T-helper 9 cell (primary cell): ENCODE measurements at places on chromosomes 4 and X.

GRCh38 chr4:171896426-171896825 is 83.2 kb downstream of the GALNTL6 start:
- no peak for DNase-seq

GRCh38 chr4:150173432-150173861 is 95.2 kb downstream of the DCLK2 start:
- no peak for DNase-seq

GRCh38 chr4:41652971-41653370 is 95.6 kb downstream of the PHOX2B start:
- DNase-seq, result no peak

DNA sequence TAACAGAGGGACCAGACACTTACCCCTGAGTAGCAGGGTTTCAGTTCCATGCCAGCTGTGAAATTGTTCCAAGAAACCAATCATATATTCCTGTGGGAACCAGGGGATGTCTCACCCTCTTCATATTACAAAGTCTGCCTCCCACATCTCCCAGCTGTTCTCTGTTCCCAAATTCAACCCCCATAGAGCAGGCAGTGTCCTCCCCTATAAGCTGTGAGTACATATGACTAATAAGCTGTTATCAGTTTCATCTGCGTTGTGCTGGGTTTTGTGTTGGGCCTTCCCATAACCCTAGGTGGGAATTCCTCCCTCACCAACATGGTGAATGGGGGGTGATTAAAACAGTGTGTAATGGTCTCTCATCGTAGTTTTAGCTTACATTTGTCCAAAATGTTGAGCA is 41.0 kb downstream of the CEP44 start:
- no peak for DNase-seq

DNA sequence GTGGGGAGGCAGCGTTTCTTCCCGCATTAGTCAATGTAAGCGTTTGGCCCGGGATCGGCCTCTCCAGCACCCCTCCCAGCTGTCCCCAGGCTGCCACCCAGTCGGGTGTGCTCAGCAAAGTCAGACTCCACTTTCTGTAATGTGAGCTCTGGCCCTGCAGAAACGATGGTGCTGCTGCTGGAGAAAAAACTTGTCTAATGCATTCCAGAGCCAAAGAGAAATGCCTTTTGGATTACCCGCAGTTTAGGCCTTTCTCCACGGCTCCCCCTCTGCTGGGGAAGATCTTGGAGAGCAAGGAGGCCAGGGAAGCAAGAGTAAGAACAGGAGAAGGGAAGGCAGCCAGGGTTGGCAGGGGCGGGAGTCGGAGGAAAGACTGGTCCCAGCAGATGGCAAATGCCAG is 55.2 kb downstream of the ELF4 start:
- DNase-seq, result no peak

DNA sequence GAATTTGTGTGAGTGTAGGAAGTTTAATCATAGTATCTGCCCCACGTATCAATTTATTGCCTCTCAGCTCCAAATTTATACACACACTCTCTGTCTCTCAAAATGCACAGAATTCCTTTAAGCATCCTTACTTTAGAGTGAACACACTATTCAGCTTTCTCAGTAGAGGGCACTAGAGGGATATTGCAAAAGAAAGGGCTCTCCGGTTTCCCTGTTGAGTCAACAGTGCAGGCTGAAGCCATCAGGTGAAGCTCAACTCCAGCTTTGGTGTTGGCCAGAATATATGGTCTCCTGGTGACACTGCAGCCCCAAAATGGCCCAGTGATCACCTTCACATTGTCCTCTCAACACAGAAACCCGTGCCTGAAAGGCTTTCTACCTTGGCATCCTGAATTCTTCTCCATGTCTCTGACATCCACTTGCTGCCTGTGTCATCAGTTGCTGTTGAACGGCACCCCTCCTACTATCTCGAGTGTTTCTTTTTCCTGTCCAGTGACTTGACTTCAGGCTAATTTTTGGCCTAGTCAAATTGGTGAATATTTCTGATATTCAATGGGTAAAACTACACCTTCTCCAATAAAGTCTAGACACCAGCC is 670.5 kb downstream of the GABRG1 start:
- no peak for DNase-seq

DNA sequence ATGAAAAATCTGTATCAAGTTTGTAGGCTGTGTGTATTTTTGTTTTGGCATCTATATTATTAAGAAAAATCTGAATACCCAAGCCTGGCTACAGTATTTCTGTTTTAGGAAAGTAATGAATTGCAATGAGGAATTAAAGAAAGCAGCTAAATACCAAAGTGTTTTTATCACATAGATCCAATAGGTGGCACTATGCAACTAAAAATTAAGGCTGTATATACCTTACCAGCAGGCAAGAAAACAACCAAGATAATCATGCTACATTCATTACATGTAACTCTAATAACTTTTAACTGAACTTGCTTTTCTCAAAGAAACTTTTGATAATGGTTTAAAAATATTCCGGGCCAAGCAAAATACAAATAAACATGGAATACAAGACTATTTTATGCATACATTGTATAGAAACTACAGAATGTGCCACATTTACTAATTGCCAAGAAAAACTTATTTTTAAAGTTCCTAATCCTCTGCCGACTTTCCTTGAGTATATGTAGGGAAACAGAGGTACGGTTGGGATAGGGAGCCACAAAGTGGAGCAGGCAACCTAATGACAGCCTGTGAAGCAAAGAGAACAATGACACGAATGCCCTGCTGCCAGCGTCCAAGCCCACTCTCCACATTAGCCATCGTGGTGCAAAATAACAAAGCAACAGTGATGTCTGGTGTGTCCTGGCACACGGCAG is 63.7 kb downstream of the SEC24D start:
- DNase-seq, result no peak

GRCh38 chr4:104416725-104417356 is 77.9 kb downstream of the CXXC4 start:
- DNase-seq, result no peak

GRCh38 chr4:48340276-48340964 is 909 bp upstream of the SLAIN2 start:
- no peak for DNase-seq

DNA sequence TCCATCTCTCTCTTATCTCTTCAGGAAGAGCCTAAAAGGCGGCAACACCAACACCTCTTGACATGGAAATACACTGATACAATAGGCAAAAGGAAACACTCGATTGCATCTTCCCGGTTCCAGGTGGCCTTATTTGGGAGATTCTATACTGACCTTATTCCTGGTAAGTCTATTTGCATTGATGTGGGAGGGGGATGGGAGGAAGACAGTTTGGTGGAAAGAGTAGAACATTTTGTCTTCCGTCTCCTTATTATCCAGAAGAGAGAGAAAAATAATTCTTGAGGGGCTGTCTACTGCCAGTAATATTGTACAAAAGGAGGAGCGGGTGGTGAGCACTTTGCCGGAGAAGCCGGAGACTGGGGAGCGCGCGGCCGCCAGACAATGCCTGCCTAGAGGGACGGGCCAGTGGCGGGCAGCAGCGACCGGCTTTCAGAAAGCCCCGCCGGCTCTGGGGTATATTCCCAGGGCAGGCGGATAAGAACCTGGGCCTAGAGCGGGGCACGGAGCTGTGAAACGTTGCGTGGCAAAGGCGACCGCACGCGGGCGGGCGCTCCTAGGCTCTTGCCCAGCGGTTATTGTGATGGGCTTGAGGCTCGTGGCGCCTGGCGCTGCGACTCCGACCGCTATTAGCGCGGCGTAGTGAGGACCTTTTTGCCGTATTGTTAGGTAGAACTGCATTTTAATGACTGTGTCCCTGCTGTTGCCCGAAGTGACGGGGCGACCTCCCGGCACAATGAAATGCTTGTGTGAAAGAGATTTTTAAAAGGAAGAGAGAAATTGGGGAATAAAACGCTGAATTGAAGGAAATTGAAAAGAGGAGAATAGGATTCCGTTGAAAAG is 518 bp downstream of the PRDM8 start:
- no peak for DNase-seq

DNA sequence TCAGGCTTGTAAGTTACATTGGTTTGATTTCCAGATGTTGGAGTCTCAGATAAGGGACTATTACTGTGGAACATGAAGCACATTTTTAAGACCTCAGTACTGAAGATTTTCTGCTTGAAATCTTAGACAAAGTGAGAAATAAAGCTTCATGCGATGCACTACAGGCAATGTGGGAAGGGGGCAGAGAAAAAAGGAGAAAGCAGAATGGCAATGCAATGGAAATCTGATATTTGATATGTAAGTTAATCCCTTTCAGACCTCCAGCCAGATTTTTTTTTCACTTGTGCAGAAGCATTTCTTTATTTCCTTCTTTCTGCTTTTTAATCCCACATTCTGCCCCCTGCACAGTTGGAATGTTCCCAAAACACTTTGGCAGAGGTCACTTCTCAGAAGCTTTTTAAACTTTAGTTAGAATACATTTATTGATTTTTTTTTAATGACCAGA is 174.3 kb downstream of the ADGRL3 start:
- DNase-seq, result no peak

DNA sequence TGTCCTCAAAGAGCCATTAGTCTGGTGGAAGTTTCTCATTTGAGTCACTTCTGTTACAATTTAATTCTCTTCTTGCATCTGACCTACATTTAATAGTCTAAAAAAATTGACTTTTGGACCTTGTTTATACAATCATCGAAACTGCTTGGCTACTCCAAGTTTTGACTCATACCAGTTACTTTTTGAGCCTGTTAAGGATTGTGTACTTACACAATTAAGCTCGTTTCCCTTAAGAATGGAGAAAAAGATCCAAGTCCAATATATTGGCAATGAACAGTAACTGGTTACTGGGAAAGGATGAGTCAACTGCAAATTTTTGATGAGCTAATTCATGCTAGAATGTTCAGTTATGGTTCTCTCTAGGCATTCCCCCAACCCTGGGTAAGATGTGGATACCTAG is 58.2 kb downstream of the DCX start:
- DNase-seq, result no peak

GRCh38 chr4:164482758-164483157 is 271.2 kb upstream of the SMIM31 start:
- DNase-seq, result no peak

- DNase-seq, result no peak
These were observed 319.1 kb downstream of the C4orf33 start for GRCh38 chr4:129415004-129415403.

DNA sequence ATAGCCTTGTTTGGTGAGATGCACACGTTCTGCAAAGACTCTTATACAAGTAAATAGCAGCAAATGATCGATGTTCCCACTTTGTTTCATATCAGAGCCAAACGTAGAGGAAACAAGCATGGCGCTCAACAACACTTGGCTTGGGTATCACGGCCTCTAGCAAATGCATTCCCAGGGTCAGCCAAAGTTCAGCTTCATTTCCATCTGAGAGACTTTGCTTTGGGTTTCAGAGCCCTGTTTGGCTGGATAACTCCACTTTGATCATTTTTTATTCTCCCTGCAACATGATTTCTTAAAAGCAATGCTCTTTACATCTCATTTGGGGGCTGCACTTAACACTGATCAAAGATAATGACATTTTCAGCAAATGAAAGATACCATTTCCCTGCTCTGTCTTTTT is 199.2 kb upstream of the FAM9B start:
- DNase-seq, result no peak

DNA sequence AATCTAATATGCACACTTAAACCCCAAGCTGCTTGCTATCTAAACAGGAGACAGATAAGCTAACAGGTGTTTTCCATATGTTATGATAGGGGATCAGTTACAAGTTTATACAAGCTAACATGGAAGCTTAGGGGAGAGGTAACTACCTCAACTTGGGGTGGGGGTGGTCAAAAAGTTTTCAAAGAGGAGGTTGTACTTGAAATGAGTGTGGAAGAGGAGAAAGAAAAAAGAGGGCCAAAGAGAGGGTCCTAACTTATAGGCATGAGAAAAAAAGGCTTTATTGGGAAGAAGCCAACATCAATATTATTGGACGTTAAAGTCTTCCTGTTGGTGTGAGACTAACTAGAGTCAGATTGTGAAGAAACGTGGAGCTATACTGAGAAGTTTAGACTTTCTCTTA is 205.9 kb downstream of the NDST4 start:
- DNase-seq, result no peak

- no peak for DNase-seq
These were observed 22.3 kb downstream of the TEC start for GRCh38 chr4:48247142-48247877.

DNA sequence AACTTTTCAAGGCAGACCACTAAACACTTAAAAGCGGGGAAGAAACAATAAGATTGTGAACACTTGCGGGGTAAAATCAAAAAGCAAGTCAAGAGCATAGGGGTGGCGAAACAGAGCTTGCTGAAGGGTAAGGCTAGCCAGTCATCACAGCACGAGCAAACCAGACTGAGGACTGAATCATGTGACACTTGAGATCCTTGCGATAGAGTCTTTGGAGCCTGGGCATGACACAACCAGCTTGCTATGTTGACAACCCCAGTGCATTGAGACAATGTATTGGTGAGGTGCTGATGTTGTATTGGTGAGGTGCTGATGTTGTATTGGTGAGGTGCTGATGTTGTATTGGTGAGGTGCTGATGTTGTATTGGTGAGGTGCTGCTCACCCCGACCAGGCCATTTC is 72.3 kb downstream of the SLIT2 start:
- DNase-seq, result no peak

GRCh38 chr4:86243750-86244149 is 116.1 kb downstream of the MAPK10 start:
- no peak for DNase-seq

GRCh38 chr4:153082322-153083301 is 121.6 kb upstream of the TRIM2 start:
- DNase-seq, result no peak

- DNase-seq, result no peak
These were observed 15.6 kb upstream of the CLDN24 start for GRCh38 chr4:183337833-183338232.

- no peak for DNase-seq
These were observed 55.9 kb downstream of the C4orf51 start for GRCh38 chr4:145735827-145736226.

GRCh38 chr4:143375326-143376073 is 38.8 kb downstream of the GAB1 start:
- DNase-seq, result no peak

GRCh38 chr4:163592212-163592611 is 97.7 kb downstream of the TMA16 start:
- no peak for DNase-seq

DNA sequence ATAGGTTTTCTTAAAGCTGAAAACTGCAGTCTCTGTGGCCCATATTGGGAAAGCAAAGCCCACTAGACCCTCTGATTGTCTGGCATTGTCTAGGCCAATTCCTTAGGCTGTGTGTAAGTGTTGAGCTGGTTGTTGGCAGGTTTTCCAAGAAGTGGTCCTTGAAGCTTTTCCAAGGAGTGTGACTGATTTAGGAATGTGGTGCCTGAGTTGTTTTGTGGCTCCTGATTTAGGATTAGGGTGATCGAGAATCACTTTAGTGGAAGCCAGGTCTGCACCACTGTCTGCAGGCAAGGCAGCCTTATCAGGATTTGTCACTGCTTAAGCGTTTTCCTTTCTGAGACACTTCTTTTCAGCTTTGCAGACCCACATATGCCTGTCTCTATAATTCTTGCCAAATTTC is 339.0 kb upstream of the DDX53 start:
- DNase-seq, result no peak

GRCh38 chr4:8221985-8222384 is 22.9 kb downstream of the SH3TC1 start:
- no peak for DNase-seq
